ENCODE measurements at places on chromosomes 3 and 15.

DNA sequence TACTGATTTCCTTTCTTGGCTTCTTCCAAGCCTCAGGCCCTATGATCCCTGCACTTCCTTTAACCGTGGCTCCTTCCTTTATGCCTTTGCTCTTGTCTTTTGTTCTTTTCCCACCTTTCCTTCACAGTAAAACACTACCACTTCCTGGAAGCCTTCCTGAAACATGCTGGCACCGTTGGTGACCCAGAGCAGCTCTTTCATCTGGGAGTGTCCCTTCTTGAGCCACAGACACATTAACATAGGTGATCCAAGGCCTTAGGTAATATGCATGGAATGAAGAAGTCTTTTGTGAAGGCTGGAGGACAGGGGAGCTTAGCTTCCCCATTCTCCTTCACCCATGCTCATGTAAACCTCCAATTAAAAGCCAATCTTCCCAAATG lies 39.4 kb downstream of the AMOTL2 start:
- no peak for DNase-seq

- no peak for DNase-seq
Measured at GRCh38 chr3:127018306-127018828, 35.5 kb downstream of the PLXNA1 start.

DNA sequence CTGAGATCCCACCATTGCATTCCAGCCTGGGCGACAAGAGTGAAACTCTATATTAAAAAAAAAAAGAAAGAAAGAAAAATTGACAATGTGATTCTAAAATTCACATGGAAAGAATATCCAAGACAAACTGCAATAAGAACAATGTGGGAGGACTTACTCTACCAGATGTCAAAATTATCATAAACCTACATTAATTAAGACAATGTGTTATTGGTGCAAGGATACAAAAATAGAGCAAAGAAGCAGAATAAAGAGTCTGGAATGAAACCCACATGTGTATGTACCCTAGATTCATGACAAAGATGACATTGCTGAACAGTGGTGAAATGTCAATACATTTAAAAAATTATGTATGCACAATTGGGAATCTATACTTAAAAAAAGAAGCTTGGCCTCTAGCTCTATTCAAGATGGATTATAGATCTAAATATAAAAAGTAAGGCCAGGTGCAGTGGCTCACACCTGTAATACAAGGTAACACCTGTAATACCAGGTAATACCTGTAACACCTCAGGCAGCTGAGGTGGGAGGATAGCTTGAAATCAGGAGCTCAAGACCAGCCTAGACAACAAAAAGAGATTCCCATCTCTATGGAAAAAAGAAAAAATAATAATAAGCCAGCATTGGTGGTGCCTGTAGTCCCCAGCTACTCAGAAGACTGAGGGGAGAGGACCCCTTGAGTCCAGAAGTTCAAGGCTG lies 45.7 kb downstream of the ZBTB11 start:
- DNase-seq: no peak

DNA sequence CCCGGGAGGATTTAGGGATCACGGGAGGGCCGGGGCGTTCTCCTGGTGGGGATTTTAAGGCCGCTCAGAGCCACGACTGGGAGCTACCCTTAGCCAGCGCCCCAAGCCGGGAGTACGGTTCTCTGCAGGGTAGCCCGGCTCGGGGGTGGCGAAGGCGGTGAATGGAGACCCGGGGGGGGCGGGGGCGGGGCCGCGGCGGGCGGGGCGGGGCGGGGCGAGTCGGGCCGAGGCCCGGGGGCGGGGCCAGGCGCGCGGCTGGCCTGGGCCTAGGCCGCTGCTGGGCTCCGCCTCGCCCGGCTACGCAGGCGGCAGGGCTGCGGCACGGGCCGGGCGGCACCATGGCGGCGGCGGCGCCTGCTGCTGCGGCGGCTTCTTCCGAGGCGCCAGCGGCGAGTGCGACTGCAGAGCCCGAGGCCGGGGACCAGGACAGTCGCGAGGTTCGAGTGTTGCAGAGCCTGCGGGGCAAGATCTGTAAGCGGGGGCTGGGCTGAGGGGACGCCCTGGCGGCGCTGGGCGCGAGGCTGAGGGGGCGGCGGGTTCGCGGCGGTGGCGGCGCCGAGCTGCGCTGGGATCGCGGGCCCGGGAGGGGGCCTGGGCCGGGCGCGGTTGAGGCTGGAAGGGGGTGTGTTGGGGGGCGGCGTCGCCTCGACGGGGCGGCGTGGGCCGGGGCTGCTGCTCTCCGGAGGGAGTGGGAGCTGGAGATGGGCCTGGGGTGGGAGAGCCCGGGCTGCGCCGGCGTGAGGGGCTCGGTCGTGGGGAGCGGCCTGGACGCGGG lies at the start of gene RASA2:
TSS of gene RASA2 (plus strand) at position 282 of the 775 bp plus-strand sequence. CDS start at position 339, 57 bp downstream.
- DNase-seq: peak; percentile 57

DNA sequence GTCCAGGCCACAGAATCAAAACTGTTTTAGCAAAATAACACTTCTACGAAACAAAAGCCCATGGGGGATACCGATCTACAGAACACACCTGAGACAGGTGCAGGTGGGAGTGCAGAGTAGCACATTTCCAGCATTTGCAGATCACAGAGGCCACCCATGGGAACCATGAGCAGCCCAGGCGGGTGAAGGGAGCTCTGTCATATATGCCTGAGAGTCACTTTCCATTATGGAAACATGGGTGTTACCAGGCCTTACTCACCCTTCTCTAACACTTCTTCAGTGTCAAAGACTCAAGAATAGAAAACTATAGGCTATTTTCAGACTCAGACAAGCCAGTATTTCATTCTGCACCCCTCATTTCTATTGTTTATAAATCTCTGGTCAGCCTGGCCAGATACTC lies 3.5 kb downstream of the PLA1A start:
- no peak for DNase-seq

DNA sequence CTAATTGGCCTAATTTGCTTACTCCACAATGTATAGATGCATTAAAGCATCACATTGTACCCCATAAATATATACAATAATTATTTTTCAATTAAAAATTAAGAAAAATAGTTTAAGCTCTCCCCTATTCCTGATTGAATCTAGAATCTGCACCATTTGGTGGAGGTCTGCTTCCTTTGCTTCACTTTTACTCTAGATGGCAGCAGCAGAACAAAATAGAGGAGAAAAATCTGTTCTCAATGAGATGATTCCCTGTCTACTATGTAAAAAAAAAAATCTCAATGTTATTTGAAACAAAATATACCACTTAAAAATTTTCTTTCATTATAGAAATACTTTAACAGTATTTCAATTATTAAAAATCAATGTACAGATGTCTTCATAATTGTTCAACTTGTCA lies 109.6 kb upstream of the FXR1 start:
- DNase-seq: no peak

DNA sequence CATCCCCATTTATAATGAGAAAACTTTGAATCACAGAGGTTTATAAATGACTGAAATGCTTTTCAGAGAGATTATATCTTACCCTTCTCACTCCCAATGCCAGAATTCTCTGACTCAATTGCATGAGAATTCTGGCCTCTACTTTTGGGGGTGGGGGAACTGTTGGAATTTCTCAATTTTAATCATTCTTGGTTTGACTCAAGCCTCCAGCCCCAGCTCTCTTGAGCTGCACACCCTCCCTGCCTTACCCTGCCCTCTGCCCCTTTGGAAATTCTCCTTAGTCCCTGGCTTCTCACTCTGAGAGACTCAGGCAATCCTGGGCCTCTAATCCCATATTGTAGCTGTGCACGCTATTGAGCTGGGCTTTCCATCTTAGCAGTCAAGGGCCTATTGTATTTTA lies 44.2 kb downstream of the ZNF589 start:
- no peak for DNase-seq

GRCh38 chr3:152823173-152823572 lies 11.8 kb upstream of the P2RY1 start:
- DNase-seq: no peak

- no peak for DNase-seq
Measured at GRCh38 chr3:58044691-58045483, 36.7 kb downstream of the FLNB start.

DNA sequence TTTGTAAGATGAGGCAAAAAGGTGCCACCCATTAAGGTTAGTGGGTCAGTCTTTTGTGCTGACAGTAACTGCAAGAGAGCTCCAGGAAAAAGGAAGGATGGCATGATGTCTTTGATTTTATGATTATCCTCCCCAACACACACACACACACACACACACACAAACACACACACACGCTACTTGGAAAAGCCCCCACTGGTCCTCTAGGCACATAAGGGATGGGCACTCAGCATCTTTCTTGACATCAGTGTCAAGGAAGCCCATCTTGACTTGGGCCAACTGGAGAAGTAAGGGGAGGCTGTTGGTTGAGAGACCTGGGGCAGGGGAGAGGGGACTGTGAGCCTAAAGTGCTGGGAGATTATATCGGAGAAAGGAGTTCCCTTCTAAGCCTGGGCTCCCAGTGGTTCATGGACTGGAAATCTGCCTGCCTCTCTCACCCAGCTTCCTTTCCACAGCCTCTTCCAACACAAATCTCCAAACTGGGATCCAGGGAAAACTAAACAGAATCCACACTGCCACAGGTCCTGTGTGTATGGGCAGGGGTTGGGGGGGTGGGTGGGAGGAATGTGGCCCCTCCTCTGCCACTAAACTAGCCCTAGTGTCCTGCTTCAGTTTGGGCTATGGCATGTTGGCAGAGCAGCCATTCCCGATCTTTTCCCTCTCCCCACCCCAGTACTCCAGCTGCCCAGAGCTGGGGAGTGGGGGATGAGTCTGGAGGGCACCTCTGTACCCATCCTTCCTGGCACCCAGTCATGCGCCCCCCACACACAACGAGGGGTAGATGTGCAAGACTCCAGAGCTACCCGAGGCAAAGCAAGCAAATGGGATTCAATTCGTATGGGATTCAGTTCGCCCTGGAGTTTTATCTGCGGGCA lies 1.6 kb downstream of the AMOTL2 start:
- DNase-seq: no peak

- DNase-seq: no peak
Measured at GRCh38 chr15:74365598-74366445, 1.6 kb downstream of the CYP11A1 start.

GRCh38 chr3:127052121-127052561 lies 69.2 kb downstream of the PLXNA1 start:
- DNase-seq: no peak

DNA sequence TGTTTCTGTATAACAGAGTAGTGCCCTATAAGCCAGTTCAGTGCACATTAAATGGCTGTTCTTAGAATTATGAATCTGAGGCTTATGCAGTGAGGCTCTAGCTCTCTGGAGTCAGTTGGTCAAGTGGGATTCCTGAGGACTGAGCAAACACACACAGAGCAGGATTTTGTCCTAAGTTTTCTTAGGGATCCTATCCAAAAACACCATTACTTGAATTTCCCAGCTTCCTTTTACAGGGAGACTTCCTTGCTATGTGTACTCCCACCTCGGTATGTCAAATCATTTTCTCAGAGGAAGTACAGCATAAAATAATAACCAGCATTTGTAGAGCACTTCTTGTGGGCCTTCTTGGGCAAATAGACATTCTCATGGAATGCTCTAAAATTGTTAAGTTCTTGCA lies 63.1 kb upstream of the GOLGA6B start:
- no peak for DNase-seq

- DNase-seq: no peak
Measured at GRCh38 chr15:99613887-99614647, 48.3 kb downstream of the MEF2A start.

- DNase-seq: no peak
Measured at GRCh38 chr15:92304223-92304975, 89.3 kb upstream of the ST8SIA2 start.

DNA sequence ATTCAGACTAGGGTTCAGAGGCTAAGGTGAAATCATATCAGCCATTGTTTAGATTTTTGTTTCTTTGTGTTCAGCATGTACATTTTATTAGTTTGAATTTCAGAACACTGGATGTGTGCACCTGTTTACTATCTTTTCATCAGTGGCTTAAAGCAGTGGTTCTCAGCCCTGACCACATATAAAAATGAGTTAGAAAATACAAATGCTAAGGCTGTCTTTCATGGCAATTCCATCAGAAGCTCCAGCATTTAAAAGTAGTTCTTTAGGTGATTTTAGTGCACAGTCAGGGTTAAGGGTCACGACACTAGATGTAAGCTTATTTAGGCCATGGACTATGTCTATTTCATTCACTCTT lies 213.5 kb downstream of the NECTIN3 start:
- DNase-seq: no peak

- no peak for DNase-seq
Measured at GRCh38 chr15:56950979-56951378, 32.5 kb downstream of the TCF12 start.

- DNase-seq: no peak
Measured at GRCh38 chr15:43975326-43975725, 148.5 kb downstream of the WDR76 start.

DNA sequence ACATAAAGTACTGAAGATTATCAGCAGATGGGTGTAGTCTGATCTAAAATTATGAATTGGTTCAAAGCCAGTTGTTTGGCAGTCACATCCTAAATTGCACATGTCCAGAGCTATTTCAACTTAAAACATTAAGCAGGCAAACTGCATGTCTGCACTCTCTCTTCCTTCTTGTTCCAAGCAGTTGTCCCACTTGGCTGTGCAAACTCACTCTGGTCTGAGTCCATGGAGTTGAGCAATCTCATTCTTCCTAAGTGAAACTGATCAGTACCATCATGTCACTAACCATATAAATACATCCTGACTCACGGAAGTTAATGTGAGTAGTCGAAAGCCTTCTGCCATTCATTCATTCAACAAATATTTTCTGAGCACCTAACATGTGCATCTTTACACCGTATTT lies 353.0 kb downstream of the ROBO1 start:
- DNase-seq: no peak

DNA sequence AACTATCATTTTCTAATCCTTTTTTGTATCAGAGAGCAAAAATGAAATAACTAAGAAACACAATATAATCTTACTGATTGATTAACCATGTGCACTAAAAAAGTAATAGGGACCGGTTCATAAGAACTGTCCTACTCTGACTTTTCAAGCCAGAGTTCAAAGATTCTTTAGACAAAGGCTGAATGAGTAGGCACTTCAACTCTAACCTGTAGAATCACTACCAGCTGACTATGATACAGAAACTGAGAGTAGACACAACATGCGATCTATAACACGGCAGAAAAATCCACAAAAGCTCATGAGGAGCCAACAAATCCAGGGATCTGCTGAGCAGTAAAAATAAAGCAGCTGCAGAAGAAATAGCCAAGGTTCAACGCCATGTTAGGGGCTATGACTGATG lies 8.9 kb downstream of the COPB2 start:
- no peak for DNase-seq

GRCh38 chr15:59501597-59501996 lies 63.6 kb downstream of the FAM81A start:
- no peak for DNase-seq

DNA sequence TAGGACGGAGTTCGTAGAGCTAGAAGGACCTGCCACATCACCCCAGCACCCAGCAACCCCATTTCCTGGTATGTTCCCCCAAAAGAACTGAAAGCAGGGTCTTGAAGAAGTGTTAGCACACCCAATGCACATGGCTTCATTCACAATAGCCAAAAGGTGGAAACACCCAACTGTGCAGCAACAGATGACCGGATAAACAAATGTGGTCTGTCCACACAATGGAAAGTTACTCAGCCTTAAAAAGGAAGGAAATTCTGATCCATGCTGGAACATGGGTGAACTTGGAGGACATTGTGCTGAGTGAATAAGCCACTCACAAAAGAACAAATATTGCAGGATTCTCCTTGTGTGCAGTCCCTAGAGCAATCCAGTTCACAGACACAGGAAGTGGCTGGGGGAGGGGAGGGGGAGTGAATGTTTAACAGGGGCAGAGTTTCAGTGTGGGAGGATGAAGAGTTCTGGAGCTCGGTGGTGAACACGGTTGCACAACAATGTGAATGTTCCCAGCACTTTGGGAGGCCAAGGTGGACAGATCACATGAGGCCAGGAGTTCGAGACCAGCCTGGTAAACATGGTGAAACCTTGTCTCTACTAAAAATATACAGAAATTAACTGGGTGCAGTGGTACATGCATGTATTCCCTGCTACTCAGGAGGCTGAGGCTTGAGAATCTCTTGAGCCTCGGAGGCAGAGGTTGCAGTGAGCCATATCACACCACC lies 157.5 kb downstream of the NUP210 start:
- DNase-seq: no peak
